ENCODE measurements at places on chromosomes 6 and 20.

- DNase-seq = no peak
Observed at GRCh38 chr6:150032598-150032997, 7.3 kb upstream of the RAET1L start.

DNA sequence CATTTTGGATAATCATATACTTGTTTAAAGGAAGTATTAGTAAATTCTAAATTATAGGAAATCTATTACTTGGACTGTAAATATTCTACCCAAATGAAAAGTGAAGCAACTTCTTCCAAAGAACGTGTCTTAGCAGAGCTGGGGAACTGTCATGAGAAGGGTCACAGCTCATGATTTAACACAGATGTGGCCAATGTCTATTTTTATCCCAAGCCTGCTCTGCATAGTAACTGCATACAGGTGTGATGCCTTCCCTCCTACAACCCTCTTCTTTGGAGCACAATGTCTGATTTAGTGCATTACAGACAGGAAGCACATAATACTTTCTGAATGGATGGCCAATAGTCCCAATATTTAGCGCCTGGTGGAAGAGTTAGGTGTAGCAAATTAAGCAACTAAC is 138.7 kb upstream of the THEMIS start:
- no peak for DNase-seq

DNA sequence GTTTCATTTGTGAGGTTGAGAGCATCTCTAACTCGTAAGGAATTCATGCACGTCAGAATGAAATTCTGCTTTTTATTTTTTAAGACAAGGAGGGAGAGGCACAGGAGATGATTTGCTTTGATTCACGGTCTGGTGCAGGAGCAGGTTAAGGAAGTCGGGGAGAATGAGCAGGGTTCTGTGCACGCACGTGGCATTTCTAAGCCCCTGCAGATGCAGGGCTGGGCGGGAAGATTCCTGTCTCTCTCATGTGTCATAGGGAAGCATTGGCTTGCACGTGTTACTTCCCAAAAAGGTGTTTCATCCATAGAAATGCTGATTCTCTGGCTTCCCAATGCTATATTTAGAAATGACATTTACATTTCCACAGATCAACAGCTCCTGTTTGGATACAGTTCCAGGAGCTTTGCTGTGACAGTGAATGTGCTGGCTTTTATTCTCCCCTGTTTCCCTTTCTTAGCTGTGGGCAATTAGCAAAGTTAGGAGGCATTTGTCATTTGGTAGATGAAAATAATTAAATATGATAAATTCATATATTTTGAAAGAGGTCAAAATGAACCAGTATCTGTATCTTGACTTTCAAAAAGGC is 119.7 kb upstream of the ZFP64 start:
- DNase-seq = no peak

DNA sequence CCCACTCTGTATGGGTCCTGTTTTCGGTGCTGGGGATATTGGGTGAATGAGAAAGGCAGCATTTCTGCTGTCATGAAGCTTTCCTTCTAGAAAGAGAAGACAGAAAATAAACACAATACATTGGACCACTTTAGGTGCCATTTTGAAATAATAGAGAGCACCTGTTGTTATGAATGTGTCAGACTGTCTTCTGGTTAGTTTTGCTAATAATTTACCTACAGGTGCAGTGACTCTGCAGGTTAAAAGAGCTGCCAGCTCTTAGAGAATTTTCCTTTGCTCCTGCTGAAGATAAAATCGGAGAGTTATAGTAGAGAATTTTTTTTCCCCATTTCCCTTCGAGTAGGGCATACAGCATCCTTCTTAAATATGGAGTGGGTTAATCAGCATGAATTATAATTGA is 21.9 kb upstream of the GCLC start:
- no peak for DNase-seq

DNA sequence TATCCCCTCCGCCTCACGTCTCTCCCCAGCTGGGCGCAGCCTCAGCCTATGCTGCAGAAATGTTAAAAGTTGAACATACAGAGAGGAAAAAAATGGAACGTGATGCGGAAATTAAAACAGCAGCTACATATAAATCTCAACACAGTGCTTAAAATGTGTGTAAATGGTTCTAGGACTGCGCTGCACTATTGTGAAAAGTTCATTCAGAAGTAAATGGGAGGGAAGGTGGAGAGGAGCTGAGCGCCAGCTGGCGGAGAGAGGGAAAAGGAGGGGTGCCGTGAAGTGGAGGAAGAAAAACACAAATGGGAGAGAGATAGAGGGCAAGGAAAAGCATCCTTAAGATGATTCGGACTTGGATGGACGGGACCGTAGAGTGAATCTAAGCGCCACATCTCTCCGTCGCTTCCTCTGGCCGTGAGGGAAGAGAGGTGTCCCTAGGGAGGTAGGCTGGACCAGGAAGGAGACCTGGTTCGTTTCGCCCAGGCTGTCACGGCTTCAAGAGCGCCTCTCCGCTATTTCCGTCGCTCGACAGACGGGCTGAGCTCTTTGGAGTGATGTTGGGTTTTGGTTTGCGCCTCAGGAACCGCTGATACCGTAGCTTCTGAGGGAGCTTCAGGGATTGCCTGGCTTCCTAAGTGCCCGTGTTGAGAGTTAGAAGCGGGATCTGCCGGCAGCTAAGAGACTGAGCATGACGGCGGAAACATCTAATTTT is 113.7 kb downstream of the TRIM27 start:
- DNase-seq = no peak

DNA sequence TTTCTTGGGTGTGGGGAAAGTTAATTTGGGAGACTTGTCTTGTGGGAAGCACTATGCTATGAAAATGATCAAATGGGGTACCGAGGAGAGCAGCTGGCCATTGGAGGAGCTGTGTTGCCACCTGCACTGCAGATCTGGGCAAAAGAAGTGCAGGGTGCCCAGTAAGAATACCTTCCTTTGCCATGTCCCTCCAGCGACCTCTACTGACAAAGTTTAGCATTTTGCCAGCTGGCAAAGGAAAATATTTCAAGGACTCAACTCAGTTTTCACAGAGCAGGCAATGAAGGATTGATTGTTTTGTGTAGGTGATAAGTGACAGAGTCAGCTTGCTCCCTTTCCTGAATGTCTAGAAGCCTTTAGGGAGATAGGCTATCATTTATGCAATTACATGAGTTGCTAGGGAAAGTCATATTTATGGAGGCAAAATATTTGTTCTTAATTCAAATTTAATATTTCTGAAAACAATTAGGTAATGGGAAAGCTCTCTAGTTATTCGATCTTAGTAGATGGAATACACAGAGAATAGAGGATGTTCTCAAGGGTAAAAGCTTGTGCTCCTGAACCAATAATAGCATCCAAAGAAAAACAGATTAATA is 118.4 kb downstream of the FARS2 start:
- DNase-seq = peak; percentile 26

DNA sequence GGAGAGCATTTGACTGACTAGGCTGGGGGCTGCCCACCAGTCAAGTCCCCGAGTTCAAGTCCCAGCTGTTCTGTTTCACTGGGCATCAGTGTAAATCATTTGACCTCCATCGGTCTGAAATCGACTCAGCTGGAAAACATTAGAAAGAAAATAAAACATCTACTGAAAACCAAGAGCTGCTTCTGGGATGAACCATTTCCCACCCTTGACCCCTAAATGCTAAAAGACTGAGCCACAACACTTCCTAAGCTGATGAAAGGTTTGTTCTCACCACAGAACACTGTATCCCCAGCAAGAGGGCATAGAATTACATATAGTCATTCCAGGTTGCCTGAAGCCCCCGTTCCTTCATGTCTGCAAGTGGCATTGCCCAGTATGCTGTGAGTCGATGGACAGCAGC is 237.0 kb upstream of the TAB2 start:
- no peak for DNase-seq

- no peak for DNase-seq
Observed at GRCh38 chr6:159163901-159164370, 5.3 kb upstream of the FNDC1 start.

DNA sequence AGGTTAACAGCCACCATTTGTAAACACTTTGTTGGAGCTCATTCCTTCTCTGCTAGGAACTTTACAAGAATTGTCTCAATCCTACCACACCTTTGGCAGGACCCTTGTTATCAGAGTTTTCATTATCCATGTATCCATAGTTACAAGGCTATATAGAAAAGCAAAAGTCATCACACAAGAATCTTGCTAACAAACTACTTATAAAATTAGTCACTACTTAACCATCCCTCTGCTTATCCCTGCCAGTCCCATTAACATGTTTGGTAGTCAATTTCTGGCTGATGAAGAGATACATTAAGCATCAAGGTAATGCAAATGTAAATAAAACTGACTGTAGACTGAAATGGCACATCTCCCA is 10.4 kb downstream of the ZSWIM3 start:
- no peak for DNase-seq

- no peak for DNase-seq
Observed at GRCh38 chr6:38570750-38571149, 69.0 kb downstream of the BTBD9 start.

Measured in activated T-cell treated with anti-CD3 and anti-CD28 coated beads, Interleukin-2, amount 50 U/mL, for 48 hours (primary cell).